ENCODE measurements at places on chromosomes 11 and 22.

GRCh38 chr11:75524665-75525432 lies 892 bp downstream of the GDPD5 start:
- DNase-seq = no peak

DNA sequence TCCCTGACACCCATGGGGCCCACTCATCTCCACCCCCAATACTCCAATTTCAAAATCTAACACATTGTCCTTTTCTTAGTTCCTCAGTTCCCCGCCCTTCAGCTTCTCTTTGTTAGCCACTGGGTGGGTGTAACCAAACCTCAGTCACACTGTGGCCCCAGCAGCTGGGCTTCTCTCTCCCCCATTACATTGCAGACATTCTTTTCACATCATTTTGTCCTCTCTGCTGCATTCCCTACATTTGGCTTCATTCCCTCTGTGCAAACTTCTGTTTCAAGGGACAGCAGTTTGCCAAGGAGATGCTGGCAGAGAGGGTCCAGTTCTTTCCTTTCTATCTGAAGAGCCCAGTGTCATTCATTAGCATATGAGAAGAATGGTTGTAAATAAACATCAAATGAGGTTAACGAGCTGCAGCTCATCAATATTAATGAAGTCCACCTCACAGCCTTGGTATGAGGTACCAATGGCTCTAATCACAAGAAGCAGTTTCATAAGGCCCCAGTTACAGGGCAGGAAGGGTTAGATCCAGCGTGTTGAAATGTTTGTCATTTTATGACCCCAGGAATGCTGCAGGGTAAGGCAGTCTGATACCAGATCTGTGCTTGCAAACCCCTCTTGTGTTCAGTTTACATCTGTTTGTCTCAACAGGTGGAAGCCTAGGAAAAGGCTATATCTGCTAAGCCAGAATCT lies 72.3 kb downstream of the ARFGAP2 start:
- no peak for DNase-seq

GRCh38 chr22:45608763-45609180 lies 62.9 kb upstream of the ATXN10 start:
- DNase-seq = no peak

GRCh38 chr11:70467201-70468085 lies 69.1 kb downstream of the CTTN start:
- no peak for DNase-seq

DNA sequence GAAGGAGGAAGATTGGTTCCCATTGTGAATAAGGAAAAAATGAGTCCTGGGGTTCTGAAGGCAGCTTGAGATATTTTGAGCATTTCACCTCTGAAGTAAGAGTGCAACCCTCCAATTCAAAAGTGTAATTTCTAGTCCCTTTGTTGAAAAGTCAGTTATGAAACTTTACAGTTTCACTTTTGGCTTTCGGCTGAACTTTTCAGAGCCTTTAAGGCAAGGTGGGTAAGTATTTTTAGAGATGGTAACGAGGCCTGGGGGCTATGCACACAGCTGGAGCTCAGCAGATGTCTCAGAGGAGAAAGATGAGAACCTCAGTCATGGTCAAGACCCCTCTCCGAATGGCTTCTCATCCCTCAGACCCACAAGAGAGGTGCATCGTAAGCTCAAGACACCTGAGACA lies 267.6 kb downstream of the KIRREL3 start:
- DNase-seq = no peak

GRCh38 chr22:26998129-26998528 lies 340.7 kb downstream of the MIAT start:
- no peak for DNase-seq

GRCh38 chr11:40241524-40242051 lies 1217.9 kb downstream of the LRRC4C start:
- DNase-seq = no peak

GRCh38 chr11:122096272-122097112 lies 19.5 kb downstream of the BLID start:
- no peak for DNase-seq
